Activated CD8-positive, alpha-beta memory T cell treated with anti-CD3 and anti-CD28 coated beads, Interleukin-2, amount 50 U/mL, for 4 hours (primary cell): ENCODE measurements at places on chromosomes 12 and 14.

DNA sequence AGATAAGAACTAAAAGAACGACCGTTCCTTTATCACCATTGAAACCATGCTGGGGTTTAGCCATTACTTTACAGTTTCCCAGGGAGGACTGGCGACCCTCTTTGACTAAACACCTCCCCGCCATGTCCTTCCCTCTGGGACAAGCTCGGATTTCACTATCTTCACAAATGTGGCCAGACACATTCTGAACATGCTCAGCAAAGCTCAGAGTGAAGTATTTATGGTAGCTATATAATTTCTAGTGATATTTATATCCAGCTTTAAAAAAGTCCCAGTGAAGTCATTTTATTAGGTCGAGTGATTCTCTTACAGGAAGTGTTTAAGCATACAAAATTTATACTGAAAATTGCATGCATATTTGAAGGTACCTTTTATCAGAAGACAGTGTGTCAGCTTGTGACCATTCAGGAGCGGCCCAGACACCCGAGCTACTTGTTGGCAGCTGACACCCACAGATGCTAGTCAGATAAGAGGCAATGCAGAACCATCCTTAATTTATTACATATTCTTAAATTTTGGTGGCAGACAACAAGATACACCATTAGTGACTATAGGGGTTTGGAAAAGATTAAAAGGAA, 36.8 kb downstream of the NIN start:
- no peak for DNase-seq

- no peak for DNase-seq
Observed at GRCh38 chr12:41905759-41906297, 238.8 kb downstream of the GXYLT1 start.

GRCh38 chr12:29780084-29780483, 3.7 kb downstream of the TMTC1 start:
- DNase-seq = no peak

DNA sequence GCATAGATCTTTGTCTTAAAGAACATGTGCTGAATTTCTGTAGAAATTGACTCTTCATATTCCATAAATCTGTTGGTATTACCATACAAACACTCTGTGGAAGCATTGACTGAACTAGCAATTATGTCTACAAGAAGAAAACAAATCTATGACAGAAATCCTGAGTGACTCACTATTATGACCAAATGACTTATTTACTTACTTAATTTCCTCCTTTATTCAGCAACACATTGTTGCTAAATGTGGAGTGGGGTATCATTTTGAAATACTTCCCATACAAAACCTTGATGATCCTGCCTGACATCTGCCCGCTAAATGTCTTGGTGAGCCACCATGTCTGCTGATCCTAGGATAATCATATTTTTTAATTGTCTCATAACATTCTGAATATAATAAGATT, 99.1 kb upstream of the SLCO1C1 start:
- DNase-seq = no peak

GRCh38 chr14:90354551-90355298, 23.0 kb upstream of the NRDE2 start:
- no peak for DNase-seq

DNA sequence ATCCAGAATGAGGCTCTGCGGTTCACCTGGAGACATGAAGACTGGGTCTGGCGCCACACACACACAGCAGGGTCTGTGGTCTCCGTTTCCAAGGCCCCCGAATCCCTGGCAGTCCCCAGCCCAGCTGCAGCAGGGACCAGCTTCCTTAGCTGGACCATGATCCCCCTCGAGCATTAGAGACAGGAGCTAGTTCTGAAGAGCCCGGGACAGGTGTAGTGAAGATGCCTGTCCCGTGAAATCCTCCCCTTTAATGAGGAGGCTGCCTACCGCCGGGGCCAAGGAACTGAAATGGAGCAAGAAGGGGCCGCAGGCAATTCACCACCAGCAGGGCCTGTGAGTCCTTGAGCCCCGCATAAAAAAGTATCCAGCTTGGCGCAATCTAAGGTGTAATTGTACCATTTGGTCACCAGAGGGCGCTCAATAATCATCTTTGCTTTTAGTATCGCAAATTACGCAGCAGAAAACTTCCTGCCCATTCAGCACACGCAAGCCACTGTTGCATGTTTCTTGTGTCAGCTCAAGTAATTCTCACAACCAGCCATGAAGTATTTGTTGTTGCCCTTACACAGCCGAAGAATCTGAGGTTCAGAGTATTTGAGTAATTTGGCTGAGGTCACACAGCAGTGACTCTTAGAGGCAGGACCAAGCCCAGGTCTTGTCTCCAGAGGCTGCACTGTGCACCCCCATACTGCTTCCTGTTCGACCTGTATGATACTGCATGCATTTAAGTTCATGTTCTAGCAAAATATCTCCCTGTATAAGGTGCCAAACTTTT, 54.3 kb upstream of the PPP2R5C start:
- peak; percentile 54 for DNase-seq

DNA sequence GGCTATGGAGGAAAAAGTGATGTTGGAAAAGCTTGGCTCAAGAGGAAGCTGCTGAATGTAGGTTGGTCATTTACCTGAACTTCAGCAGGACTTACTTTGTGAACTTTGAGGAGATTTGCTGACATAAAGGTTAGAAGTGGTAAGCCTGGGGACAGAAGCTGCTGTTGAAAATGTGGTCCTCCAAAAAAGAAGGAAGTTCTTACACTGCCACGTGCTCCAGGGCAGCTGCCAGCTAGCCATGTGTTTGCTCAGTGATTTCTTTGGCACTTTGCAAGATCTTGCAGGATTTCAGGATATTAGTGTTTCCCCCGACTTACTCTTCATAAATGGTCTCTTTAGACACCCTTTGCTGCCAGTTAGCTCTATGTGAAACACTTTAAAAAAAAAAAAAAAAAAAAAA, 14.8 kb upstream of the DYRK2 start:
- DNase-seq = no peak

DNA sequence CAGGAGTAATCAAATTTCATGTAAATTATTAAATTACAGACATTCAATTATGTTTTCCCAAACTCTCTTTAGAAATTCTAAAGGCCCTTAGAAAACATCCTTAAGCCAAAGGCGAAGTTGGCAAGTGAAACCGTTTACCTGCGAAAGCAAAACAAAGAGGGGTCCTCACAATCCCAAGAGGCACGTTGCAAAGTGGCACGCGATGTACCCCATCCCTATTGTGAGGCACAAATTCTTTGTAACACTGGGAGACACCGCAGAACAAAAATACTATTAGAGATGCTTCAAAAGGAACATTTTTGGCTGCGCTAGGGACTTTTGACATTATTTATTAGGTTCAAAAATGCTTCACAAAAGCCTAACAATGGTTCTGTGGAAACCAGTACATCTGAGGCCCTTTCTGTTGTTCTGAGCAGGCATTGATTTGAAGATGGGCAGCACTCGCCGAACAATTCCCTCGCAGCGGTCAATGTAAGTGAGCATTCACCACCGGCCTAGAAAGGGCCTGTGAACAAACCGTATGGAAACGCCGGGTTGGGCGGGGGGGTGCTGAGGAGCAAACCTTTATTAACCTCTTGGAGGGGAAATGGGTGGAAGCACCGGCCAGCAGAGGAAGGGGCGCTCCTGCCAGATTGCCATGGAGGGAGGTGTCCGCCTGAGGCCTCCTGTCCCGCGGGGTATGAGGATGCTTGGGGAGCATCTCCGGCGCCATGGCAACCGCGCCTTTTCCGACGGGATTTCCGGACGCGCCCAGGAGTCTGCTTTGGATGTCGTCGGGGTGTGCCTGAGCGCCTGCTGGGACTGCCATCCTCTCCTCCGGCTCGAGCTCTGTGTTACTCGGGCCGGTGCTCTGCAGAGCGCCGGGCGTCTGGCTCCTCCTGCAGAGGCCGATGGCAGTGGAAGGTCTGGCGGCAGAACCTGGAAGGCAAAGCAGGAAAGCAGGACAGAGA, 193.9 kb downstream of the C12orf42 start:
- no peak for DNase-seq

DNA sequence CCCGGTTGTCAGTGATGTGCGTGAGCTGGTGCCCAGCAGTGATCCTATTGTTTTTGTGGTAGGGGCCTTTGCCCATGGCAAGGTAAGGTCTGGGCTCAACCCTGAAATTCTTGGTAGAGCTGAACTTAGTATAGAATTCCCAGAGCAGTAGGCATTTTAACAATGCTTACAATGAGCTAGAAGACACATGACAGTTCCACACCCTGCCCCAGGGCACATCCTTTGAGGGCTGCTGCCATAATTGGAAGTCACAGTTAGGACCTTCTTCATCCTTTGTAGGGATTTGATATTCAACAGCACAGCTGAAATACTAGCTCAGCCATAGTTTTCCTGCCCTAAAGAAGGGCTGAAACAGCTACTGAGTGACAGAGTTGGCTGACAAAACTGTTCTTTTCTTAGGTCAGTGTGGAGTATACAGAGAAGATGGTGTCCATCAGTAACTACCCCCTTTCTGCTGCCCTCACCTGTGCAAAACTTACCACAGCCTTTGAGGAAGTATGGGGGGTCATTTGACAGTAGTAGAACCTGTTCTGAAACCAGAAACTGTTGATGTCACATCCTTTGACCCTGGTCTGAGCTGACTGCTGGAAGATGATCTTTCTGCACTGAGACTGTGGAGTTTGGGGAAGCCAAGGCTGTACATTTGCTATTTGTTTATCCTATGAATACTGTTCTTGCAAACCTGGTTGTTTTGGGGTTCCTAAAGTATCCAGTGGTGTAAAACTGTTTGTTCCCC, 4.8 kb downstream of the EMG1 start:
- no peak for DNase-seq

GRCh38 chr12:52335598-52336262, 14.5 kb upstream of the KRT83 start:
- no peak for DNase-seq

GRCh38 chr12:132130690-132131089, 13.4 kb downstream of the DDX51 start:
- no peak for DNase-seq

DNA sequence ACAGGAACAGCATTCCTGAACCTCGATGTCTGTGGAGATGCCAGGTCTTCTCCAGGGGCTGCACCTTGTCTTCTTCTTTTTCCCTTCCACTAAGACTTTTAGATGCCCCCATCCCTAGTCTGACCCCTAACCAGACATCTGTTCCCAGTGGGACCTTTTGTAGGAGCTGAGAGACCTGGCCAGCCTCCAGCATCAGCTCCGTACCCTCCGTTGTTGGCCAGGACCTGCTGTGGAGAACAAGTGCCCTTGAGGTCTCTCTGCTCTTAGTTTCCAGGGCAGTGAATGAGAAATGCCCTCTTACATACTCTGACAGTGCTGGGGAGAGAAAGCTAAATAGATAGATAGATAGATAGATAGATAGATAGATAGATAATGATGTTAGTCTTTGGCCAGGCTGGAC, 16.8 kb upstream of the SDR39U1 start:
- no peak for DNase-seq
